ENCODE measurements at places on chromosomes 11 and 22.

DNA sequence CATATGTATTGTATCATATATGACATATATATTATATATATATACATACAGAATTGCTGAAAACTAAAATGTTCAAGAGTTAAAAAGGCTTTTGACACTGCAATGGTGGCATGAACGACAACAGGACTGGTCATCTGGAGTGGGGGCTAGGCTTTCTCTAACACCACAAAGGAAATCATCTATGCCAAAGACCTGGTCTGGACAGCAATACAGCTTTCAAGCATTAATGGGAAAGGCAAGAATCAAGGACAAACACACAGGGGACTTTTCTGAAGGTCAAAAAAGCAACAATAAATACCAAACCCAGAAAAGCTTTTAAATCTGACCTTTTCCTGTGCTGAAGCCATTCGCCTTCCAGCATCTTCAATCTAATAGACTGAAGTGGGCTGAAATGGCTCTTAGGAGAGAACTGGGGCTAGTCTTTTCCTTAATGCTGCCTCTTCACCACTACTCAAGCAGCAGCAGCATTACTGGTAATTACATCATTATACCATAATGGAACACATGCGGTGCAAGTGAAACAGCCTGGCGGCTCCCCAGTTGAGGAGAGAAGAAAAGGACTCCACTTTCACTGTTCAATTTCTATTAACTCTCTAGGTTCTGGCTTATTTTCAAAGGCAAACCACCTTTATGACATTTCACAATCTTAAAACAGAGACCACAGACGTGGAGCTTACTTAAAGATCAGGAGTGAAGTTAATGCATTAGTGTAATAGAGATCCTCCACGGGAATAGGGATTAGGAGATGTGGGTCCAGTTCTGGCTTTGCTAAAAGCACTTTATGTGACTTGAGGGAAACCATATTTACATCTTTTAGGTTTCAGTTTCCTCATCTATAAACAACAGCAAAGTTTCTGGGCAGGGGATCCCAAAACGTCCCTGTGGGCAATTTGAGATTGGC lies 63.0 kb downstream of the GAB2 start:
- DNase-seq: no peak

DNA sequence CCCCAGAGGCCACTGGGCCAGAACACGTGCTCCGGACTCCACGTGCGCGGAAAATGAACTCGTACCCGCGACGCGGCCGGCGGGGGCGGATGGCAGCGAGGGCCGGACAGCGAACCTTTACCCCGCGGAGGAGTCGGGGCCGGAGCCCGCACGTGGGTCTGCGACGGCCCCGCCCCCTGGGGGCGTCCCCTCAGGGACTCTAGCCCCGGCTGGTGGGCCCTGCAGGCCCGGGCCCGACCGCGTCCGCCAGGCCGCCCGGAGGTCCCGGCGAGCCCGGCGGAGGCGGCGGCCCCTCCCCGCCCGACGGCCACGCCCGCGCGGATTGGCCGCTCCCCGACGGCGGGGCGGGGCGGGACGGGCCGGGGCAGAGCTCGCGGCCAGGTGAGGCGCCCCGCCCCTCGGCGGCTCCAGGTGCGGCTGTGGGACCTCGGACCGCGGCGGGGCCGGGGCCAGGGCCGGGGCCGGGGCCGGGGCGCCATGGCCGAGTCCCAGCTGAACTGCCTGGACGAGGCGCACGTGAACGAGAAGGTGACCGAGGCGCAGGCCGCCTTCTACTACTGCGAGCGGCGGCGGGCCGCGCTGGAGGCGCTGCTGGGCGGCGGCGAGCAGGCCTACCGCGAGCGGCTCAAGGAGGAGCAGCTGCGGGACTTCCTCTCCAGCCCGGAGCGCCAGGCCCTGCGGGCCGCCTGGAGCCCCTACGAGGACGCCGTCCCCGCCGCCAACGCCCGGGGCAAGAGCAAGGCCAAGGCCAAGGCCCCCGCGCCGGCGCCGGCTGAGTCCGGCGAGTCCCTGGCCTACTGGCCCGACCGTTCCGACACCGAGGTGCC lies at the start of gene FAM83F:
Gene FAM83F (plus strand): TSS at position 389 of the 827 bp plus-strand sequence. CDS start 89 bp downstream, at position 478.
- DNase-seq: no peak

DNA sequence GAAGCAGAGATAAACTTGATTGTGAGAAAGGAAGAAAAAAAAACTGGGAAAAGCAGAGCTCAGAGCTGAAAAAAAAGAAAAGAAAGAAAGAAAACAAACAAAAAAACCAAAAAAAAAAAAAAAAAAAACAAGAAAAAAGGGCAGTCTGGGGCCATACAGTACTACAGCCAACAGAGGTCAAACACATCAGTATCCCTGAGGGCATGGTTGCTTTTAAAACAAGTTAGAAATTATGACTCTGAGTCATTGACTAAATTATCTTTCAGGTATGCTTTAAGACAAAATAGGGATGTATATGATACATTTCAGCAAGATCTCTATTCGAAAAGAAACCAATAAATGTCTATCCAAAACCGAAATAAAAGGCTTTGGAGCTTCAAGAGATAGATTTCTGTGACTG lies 37.1 kb upstream of the TLCD5 start:
- DNase-seq: no peak

DNA sequence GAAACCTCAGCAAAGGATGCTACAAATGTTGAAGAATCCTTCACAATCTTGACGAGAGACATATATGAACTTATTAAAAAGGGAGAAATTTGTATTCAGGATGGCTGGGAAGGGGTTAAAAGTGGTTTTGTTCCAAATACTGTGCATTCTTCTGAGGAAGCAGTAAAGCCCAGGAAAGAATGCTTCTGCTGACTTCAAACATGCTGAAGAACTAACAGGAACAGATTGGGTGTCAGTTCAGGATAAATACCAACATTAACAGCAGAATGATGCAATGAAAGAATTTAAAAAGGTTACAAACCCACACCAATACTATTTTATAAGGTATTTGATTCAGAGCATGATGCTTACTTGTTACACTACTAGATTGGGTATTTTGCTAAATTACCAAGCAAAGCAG lies 33.9 kb downstream of the RAB39A start:
- no peak for DNase-seq

- peak; percentile 77 for DNase-seq
Measured at GRCh38 chr22:37623075-37624016, 14.7 kb downstream of the GGA1 start.

- DNase-seq: no peak
Measured at GRCh38 chr11:68352591-68352990, 40.2 kb downstream of the LRP5 start.

DNA sequence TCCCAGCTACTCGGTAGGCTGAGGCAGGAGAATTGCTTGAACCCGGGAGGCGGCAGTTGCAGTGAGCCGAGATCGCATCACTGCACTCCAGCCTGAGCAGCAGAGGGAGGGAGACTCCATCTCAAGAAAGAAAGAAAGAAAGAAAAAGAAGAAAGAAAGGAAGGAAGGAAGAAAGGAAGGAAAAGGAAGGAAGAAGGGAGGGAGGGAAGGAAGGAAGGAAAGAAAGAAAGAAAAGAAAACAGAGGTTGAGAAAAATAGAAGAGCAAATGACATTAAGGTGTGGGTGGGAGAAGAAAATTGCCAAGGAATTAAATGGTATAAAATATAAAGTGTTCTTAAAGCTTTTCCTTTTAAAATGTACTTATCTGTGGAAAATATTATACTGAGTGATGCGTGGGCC lies 49.9 kb downstream of the AHNAK start:
- DNase-seq: no peak

DNA sequence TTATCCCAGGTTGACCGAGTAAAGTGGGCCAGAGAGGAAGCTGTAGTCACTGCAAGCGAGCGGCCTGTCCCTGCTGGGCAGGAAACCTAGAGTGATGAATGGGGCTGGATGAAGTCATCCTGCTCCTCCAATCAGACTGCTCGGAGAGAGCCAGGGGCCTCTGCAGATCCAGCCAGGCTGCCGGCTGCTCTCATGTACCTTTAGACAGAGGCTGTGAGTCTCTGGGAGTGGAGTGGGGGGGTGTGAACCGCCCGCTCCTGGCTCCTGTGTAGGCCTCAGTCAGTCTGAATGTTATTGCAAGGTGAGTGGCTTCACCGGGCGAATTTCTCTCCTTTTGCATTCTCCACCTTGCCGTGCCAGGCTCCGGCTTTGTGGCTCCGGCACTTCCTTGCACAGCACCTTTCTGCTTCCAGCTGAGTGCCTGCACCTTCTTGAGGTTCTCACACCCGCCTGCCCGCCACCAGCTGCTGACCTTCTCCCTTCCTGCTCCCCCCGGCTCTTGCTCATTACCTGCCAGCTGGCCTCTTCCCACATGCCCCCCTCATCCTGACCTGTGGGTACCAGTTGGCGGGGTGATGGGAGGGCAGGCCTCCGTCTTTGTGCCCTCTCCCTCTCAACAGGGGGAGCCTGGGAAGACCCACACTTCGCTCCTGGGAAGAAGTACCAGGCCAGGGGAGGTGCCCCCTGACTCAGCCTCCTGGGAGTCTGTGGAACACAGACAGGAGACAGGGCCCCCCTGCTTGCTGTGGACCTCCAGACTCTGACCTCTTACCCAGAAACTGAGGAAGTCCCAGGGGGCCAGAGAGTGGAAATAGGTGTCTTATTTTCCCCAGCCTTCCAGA lies 79.9 kb downstream of the GRAMD1B start:
- peak; percentile 85 for DNase-seq

DNA sequence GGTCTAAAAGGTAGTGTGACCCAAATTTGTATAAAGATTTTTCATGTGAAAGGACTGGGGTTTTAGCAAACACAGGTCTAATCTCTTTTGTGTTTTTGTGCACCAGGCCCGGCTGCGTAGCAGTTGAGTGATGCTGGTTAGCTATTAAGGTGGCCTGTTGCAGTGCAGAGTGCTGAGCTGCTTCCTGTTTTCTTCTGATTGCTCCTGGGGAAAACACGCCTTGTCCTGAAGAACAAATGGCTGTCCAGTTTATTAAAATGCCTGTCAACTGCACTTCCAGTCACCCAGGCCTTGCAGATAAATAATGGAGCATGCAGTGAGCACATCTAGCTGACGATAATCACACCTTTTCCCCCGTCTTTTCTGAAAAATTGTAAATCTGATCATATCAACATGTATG lies 1.8 kb downstream of the SRSF8 start:
- peak; percentile 59 for DNase-seq

DNA sequence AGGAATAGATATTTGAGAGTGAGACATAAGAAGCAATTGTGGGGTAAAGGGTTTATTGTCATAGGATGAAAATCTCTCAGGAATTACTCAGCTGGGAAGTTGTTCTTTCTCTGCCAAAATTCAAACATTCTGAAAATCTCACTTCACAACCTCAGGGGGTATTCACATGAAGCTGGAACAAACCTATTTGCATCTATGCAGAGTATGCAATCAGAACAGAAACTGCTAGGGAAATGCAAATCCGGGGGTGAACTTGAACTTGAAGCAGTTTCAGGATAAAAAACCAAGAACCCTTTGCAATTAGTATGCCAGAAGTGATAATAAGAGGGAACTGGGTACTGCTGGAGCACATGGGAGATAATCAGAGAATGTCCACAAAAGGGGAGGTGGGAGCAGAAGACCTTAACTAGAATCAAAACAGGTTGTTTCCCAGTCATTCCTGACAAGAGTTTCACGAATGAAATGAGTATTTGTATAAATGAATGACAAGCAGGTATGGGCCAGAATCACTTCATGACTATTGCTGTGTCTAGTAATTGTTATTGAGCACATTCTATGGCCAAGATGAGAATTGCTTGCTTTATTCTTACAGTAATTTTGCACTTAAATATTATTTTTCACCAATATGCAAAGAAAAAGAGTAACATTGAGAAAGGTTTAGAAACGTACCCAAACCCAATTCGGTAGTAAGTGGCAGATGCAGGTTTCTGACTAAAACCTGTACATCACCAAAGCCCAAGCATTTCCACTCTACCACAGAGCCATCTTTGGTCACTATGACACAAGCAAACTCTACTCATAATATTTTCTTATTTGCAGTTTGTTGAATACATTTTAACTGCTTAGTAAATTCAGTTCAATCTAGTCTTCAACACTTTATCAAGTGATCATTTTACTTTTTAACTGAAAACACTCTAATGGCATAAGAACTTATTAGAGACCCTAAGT lies 61.8 kb upstream of the UBASH3B start:
- DNase-seq: no peak

GRCh38 chr11:134342572-134343340 lies 11.0 kb downstream of the GLB1L2 start:
- DNase-seq: no peak

- peak; percentile 53 for DNase-seq
Measured at GRCh38 chr11:85132851-85133585, 494.1 kb downstream of the DLG2 start.

DNA sequence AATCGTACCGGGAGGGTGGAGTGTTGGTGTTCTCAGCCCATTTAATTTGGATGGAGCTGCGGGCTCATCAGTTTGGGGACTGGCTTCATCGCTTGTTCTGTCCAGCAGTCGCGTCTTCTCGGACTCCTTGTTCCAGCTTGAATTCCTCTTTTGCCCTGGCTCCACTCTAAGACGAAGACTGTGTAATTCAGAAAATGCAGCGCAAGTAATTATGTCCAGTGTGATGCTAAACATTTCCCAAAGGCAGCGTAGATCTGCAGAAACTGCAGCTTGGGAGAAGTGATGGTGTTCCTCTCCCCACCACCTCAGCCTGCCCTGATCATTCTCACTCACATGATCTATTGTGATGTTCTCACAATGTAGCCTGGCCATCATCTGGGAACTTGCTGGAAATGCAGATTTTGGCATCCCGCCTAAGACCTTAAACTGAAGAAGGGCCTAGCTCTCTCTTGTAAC lies 666 bp downstream of the SLC25A18 start:
- no peak for DNase-seq

DNA sequence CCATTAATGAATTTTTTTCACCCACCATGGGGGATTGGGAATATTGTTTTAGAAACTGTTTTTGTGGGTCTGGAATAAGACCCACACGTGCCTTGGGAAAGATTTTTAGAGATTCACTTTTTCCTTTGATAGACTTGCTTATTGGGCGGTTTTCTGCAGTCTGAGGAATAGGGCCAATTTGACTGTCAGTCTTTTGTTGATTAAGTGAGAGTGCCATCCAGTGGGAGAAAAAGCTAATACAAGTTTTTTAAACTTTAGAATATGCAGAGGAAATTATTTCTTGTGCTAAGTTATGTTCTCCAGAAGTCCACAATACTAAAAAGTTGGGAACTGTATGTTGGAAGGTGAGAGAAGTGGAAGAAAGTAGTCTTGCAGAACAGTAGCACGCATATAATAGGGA lies 56.1 kb downstream of the PRMT3 start:
- no peak for DNase-seq

- no peak for DNase-seq
Measured at GRCh38 chr22:23622634-23623033, 9.5 kb downstream of the DRICH1 start.

- DNase-seq: no peak
Measured at GRCh38 chr11:75625991-75626888, 42.6 kb downstream of the MAP6 start.

GRCh38 chr11:21909145-21909544 lies 283.7 kb upstream of the ANO5 start:
- DNase-seq: no peak

- DNase-seq: no peak
Measured at GRCh38 chr22:24894998-24895397, 51.5 kb downstream of the LHFPL7 start.

DNA sequence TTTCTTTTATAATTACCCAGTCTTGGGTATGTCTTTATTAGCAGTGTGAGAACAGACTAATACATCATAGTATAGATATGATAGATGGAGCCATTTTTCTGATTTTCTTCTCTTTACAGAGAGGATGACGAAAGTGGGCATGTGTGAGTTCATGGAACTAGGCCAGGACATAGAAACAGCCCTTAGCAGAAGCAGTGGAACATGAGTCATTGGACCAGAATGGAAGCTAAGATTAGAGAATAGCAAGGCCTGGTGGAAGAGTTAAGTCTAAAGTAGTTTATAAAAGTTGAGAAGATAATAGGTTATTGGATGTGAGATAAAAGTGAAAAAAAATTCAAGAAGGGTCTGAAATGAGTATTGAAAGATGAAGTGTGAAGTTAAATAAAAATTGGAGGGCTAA lies 97.0 kb upstream of the MPPED2 start:
- no peak for DNase-seq

- no peak for DNase-seq
Measured at GRCh38 chr11:79348976-79349682, 91.7 kb downstream of the TENM4 start.

All from dorsolateral prefrontal cortex (tissue), 122 donors.